H1 (cell line): ENCODE measurements at places on chromosomes 16 and 17. TPM values are rescaled to one million over a fixed set of nuclear protein-coding genes. Genes with fewer than 3 reads are reported as not detected.

PRSS36 gene
- total RNA-seq: 1.3 TPM in 2 replicates

GPR179 gene
- total RNA-seq: 0.07 and 0.13 TPM in 2 replicates

SHMT1 gene
- total RNA-seq: 38.0 and 39.3 TPM in 2 replicates

SMIM22 gene
- not detected in 2 replicates for total RNA-seq

XAF1 gene
- not detected in 2 replicates for total RNA-seq

FOXN1 gene
- total RNA-seq: not detected in 2 replicates

ANKRD40CL gene
- total RNA-seq: not detected in 2 replicates

- no peak for DNase-seq
Measured at GRCh38 chr17:43599835-43600234, 53.7 kb upstream of the ETV4 start.

DNA sequence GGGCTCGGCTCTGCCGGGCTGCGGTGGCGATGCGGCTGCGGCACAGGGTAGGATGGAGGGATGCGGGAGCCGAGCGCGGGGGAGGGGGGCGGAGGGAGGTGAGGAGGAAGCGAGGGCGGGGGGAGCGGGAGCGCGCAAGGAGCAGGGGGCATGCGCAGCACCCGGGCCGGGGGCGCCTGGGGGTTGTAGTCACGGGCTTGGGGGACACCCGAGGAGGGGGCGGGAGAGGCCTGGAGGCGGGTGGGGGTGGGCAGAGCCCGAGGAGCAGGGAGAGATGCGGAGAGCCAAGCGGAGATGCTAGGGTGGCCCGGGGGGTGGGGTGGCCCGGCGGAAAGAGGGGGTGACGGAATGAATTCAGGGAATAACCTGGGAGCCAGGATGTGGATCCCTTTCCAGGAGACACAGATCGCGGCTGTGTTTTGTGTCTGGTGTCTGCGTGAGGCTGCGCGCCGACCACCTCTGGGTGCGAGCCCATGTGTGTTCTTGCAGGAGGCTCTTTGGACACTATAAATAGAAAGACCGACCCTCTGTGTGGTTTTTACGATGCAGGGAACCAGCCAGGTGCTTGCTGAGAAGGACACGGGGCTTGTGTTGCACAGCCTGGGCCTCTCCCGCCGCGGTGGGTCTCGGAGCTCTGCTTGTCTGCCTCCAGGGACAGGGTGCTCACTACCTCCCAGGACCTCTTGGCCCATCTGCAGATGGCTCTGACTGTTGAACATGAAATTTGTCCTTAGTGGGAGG lies at the start of gene STX1B:
STX1B (minus strand) TSS at position 54 of the 741 bp plus-strand sequence. CDS start 242 bp downstream, outside the sequence.
- DNase-seq: no peak

DNA sequence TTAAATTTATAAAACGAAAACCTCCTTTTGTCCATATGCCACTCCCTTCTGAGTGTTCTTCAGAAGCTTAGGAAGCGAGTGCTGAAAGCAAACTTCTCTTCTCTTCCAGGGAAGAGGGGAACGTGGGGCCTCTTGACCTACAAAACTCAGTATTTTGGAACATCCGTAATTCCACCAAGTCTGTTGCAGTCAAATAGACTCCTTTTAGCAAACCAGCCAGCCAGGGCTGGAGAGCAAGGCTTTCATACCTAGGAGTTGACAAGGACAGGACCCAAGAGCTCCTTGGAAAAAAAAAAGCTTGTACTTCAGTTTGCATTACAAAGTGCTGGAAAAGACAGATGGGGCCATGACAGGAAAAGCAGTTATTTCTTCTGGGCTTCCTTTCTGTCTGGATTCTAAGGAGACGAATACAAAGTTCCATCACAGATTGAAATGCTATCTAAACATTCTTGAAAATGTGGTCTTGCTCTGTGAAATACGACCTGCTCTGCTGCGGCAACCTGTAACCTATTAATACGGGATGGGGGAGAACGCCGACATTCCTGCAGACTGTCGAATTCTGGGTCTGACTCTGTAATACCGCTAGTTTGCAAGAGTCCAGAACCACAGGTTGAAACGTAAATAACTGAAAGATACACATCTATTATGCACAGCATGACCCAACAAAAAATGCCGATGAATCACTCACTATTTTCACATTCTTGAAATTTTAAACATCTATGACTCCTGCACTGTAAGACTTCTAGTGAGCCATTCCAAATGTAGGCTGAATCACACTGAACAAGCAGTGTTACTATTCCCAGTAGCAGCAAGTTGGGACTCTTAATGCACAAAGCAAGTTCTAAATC lies 20.6 kb downstream of the VPS53 start:
- DNase-seq: no peak

DNA sequence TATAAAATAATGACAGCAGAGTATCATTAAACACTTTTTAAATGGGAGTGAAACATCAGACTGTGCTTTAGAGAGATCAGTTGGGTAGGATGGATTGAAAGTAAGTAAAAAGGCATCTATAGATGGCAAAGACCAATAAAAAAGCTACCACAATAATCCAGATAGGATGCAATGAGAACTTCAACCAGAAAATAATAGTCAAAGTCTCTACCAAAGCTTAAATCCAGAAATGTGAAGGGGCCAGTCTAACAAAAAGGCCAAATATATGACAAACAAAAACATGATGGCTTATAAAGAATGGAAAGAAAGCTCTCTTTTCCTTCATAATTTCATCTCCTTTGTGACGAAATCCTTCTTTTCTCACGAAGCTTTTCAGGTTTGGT lies 12.3 kb downstream of the KANSL1 start:
- DNase-seq: no peak

- DNase-seq: no peak
Measured at GRCh38 chr16:77307426-77308162, 108.4 kb downstream of the SYCE1L start.

GRCh38 chr16:27491894-27492587 lies 57.7 kb downstream of the GTF3C1 start:
- no peak for DNase-seq

GRCh38 chr17:1920948-1921351 lies 91.1 kb downstream of the RPA1 start:
- DNase-seq: no peak

GRCh38 chr16:15509593-15510535 lies 75.5 kb downstream of the BMERB1 start:
- DNase-seq: peak; percentile 39

DNA sequence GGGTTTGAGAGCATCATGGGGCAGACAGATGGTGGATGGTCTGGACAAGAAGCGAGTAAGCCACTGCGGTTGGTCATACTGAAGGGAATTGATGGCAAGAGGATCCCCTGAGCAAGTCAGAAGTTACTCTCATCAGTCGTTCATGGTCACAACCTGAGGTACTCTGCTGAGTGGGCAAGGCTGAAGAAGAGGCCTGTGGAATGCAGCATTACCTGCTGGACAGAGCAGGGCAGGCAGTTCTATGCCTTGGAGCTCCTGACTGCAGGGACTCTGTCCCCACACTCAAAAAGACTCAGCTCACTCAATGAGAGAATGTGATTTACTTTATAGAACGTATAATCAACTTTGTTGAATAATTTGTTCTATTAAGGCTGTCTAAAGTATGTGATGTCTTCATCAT lies 28.3 kb downstream of the ALDH3A2 start:
- no peak for DNase-seq

GRCh38 chr16:57377080-57377841 lies 5.0 kb downstream of the CX3CL1 start:
- DNase-seq: no peak

DNA sequence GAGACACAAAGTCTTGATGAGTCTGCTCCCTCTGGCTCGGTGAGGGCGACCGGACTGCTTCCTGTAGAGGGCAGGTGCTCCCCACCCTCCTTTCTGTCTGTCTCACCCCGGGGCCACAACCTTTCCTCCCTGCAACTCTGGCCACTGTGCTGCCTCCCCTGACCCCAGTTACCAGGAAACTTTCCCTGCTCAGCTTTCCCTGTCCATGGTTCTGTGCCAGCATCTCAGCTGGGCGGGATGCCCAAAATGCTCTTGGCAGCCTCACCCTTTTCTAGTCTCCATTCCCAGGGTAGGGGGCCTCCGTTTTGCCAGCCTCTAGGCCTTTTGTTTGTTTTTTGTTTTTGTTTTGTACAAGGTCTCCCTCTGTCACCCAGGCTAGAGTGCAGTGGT lies 1.4 kb downstream of the PLD2 start:
- DNase-seq: no peak

DNA sequence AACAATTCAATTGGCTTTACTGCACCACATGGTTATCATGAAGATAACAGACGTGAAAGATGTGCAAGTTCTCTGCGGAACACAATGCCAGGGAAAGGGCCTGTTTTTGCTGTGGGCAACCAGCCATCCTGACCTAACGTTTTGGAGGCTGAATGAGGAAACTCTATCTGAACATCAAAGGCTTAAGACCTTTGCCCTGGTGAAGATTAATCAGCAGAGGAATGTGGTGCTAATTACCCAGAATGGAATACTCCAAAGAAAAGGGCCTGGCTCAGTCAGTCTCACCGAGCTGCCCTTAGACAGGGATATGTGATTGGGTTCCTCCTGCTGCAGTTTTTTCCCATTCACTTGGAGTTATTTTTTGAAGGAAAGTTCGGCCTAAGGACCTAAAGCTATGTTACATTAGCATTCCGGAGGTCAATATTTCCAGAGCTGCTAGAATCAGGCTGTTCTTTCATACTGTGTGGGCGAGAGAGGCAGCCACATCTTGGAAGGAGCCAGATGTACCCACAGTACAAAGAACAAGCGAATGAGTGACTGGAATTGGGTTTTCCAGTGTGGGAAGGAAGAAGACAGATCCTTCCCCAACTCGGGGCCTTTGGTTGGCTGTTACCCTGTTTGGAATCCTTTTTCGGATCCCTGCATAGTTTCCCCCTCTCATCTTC lies 15.5 kb downstream of the ASIC2 start:
- no peak for DNase-seq

DNA sequence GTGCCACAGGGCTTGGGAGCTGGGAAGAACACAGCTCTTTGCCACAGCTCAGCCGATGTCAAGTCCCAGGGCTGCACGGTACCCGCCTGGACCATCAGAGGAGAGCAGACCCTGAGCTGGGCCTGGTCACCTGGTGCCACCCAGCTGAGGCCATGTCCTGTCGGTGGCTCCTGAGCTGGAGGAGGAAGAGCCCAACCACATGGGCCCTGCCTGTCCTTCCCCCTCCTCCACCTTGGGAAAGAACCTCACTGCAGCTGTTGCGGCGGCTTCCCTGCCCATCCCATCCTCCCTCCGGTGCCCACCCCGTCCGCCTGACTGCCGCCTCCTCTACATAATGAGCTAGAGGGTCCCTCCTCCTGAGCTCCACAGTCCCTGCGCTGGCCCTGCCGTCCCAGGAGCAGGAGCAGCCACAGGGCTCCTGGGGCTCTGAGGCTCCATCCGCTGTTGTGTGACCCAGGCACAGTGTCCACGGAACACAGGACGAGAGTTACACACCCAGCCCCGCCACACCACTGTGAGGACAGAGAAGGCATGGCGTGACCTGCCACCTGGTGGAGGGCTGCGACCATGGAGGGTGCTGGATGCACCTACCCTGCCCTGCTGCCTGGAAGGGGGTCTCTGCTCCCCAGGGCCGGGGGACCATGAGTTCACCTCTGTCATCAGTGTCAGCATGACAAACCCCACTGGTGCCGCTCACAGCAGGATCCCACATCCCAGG lies 21.4 kb upstream of the CHMP6 start:
- DNase-seq: no peak

DNA sequence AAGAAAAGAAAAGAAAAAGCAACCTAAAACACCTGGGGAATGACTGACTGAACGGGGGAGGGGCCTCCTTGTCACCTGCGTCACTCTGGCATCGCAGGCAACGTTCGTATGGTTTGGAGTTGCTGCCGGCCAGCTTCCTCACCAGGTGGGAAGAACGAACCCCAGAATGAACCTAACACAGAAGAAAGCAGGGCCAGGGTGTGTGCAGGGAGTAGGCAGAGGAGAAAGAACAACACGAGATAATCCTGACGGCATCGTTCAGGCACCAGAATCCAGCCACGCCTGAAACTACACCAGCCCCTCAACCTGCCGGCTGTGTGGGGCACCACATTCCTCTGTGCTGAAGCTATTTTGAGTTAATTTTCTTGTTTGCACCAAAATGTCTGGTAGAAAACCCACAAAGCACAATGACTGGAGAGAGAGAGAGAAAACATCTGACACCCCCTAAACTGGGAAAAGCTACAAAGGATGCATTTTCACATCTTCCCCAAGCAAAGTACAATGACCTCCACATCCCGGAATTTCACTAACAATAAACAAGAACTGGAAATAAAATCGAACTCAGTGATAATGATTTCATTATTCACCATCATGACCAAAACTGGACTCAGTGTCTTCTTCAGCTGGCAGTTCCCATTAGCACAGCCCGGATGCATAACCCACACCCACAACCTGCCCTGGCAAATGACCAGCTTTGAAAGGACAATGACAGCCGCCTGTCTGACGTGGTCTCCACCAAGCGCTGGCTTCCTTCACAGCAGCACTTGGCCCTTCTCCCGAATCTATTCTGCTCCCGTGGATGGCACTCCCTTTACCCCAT lies 23.6 kb downstream of the RAB40B start:
- DNase-seq: no peak

DNA sequence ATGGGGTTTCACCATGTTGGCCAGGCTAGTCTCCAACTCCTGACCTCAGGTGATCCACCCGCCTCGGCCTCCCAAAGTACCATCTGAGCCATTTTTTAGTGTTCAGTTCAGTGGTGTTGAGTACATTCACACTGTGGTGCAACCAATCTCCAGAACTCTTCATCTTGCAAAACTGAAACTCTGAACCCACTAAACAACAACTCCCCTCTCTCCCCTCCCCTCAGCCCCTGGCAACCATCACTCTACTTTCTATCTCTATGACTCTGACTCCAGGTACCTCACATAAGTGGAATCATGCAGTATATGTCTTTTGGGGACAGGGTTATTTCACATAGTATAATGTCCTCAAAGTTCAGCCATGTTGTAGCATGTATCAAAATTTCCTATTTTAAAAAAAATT lies 18.7 kb upstream of the MAPK3 start:
- DNase-seq: no peak

- DNase-seq: no peak
Measured at GRCh38 chr17:71480099-71480498, 640.7 kb upstream of the SOX9 start.

GRCh38 chr16:58393138-58393504 lies 850 bp downstream of the GINS3 start:
- DNase-seq: no peak

- DNase-seq: no peak
Measured at GRCh38 chr17:17824119-17824782, 12.5 kb downstream of the SREBF1 start.

DNA sequence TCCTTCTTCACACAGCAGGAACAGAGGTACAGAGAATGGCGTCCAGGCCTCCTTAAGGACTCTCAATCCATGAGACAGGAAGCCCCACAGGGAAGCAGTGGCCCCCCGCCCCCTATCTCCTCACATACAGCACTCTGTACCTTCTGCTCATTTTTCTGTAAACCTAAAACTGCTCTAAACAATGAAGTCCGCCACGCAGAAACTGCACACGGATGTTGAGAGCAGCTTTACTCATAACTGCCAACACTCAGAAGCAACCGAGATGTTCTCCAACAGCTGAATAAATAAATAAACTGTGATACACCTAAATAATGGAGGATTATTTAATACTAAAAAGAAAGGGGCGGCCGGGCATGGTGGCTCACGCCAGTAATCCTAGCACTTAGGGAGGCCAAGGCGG lies 9.9 kb downstream of the TBC1D16 start:
- no peak for DNase-seq

GRCh38 chr17:67469208-67469980 lies 92.3 kb downstream of the PITPNC1 start:
- no peak for DNase-seq

- no peak for DNase-seq
Measured at GRCh38 chr17:39400547-39401411, 647 bp downstream of the FBXL20 start.
